ENCODE measurements at places on chromosomes 16 and 17.

DNA sequence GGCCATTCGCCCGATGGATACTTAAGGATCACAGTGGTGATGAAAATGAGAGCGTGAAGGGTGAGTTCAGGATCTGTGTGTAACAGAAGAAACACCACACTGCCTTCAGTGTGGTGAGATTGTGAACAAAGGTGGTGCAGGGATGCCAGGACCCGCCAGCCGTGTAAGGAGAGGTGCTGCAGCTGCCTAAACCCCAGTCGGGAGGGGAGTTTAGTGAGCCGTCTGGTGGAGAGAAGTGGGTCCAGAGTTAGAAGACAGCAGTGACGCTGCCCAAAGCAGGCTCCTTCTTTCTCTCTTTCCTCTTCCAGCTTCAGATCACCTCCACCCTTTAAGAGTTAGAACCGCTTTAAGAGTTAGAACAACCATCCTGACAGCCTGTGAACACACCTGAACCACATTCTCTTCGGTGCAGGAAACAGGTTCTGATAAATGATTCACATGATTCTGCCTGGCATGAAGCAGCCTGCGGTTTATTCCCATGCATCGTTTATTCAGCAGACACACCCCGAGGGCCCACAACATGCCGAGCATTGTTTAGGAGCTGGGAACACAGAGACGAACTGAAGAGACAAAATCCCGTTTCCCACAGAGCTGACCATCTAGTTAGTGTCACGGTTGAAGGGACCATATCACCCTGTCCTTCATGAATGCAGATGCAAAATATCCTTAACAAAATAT, 84.0 kb upstream of the DNAH17 start:
- DNase-seq, result no peak

DNA sequence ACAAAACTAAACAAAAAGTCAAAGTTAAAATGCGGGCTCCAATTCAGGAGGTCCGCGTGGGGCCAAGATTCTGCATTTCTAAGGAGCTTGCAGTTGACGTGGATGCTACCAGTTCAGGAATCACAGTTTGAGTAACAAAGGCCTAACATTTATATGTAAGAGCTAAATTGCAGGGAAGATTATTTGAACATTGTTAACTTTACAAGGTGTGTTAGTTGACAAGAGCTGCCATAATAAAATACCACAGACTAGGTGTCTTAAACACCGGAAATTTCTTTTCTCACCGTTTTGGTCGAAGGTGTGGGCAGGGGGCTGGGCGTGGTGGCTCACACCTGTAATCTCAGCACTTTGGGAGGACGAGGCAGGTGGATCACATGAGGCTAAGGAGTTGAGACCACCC, 24.8 kb upstream of the CMIP start:
- no peak for DNase-seq

DNA sequence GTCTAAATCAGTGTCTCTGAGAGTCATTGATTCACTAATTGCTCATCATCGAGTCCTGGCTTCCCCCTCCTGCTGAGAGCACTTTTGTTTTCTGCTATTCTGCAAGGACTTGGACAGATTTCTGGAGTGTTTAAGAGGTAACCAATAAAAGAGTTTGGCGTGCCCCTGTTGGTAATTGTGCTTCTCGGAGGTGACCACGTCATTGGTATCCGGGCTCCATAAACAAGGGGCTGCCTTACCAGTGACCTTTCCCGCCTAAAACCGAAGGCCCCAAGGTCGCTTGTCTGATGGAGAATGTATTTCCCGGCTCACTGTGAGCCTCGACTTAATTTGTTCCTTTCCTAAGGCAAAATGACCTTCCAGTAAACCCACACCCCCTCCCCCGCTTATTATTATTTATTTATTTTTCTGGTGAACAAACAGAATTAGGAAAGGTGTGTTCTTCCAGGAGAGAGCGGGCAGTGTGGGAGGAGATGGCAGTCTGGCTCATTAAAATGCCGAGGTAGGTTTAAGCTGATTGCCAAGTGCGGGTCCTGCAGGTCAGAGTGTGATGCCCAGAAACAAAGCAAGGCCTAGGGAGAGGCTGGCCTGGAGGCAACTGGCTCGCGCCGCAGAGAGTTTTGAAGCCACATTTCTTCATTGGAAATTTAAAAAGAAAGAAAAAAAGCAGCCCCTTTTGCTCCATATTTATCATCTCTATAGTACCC, 30.2 kb downstream of the MSI2 start:
- DNase-seq, result no peak

- DNase-seq, result no peak
Observed at GRCh38 chr17:59107306-59107670, 608 bp upstream of the TRIM37 start.

- DNase-seq, result no peak
Observed at GRCh38 chr17:47243737-47244598, 9.7 kb upstream of the ITGB3 start.

- DNase-seq, result no peak
Observed at GRCh38 chr17:7111784-7112509, 2.7 kb downstream of the ASGR2 start.

GRCh38 chr16:55328611-55329569, 4.9 kb downstream of the IRX6 start:
- DNase-seq, result no peak

DNA sequence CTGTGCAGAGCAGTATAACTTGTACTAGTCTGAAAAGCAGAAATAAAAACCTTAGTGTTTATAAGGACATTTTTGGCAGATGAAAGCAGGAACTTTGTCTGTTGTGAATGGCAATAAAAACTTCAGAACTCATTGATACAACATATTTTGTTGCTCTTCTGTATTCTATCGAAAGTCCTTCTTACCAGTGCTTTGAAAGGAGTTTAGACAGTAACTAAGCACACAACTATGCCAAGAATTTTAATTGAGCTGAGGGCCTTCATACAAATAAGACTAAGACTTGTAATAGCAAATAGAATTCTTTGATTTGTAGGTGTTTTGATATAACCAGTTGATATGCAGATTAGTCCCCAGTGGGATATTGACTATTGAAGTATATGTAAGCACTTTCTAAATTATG, 308.4 kb downstream of the ZFHX3 start:
- no peak for DNase-seq

DNA sequence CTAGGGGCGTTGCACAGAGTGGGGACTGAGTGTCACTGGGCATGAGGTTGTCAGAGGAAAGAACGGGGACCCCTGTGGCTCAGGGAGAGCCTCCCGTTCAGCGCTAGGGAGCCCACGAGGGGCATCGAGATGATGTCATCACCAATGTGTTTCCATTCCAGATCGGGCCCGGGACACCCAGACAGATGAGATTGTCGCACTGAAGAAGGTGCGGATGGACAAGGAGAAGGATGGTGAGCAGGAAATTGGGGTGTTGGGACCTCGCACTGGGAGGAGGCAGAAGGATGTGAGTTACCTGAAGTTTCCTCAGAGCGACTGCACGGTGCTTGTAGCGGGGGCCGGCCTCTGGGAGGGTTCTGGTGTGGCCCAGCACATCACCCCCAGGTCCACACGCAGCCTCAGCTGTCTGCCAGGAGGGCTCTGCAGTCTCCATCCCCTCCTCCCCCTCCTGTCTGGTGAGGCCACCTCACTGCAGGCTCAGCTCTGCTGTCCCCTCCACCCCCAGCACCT, 4.0 kb downstream of the CDK10 start:
- DNase-seq, result no peak

DNA sequence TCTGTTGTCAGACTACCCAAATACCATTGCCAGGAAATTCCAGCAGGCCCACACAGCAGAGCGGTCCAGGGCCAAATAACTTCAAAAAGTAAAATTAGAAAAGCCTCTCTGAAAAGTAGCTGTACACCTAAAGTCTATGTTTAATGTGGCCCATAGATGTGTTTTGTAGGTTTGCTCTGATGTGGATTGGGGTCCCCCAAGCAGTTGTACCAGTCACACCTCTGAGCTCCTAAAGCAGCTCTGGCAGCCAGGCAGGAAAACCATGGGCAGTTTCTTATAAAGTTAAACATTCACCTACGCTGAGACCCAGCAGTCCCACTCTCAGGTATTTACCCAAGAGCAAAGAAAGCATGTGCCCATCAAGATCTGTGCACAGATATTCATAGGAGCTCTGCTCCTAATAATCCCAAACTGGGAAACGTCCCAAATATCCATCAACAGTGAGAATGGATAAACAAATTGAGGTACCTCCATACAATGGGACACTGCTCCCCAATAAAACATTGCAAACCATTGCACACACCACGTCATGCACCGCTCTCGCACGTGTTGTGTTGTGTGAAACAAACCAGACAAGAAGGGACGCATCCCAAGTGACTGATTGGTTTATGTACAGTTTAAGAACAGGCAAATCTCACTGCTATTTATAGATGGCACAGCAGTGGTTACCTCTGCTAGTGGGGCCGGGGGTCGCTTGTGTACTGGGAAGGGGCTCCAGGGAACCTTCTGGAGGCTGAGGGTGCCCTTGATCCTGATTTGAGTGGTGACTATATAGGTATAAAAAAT, 15.8 kb upstream of the PRM1 start:
- DNase-seq, result no peak

DNA sequence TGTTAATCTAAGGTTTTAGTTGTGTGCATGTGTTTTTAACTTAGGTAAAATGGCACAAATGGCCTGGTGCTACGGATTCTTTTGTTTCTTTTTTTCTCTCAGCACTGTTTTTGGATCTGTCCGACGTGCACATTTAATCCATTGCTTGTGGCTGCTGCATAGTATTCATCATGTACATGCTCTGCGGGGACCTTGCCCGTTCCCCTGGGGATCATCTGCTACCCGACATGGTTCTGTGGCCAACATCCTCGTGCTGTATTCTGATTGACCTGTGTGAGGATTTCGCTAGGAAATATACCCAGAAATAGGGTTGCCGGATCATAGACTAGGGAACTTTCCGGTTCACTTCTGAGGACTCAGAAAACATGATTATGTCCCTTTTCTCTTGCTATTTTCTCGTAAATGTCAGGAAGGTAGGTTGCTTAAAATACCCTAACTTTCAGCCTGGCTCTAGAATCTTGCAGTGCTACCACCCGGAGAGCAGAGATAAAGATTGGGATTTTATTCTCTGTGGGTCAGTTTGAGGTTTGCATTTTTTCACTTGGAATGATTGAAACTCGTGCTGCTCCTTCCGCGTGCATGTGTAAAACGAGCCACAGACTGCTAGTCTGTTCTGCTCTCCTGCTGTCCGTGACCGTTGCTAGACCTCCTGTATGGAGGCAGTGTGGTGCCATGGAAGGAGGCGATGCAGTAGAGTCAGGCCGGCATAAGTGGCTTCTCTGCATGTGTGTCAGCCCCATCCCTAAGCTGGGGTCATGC, 42.9 kb downstream of the LDHD start:
- no peak for DNase-seq

DNA sequence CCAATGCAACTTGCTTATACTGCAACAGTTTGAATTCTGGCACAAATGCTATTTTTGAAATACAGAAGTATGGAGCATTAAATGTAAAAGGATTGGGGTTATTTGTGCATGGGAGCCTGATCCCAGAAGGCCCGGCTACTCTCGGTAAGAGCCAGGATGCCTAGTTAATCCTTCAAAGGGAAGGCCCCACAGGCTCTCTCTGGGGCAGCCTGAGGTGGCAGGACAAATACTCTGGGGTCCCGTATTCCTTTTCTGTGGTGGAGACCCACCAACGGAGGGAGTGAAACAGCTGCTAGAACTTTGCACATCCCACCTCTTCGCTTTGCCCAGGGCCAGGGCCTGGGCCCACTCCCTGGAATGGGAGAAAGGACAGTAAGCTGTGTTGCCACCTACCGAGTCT, 30.4 kb downstream of the ERN1 start:
- no peak for DNase-seq

DNA sequence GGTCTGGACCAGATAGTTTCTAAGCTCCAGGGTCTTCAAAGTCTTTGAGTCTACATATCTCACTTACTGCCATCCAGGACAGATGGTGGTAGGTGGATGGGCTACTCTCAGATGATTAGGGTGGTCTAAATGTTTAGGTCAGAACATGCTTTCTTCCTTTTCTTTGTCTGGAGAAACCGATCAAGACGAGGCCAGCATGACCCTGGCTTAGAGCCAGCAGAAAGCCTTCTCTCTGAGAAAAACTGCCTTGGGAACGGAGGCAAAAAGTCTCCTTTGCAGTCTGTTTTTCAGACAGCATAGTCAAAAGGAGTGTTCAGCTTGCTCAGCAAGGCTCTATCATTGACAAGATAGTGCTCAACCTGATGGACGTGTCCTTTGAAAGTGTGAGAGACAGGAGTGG, 48.8 kb downstream of the SPACA3 start:
- no peak for DNase-seq

- DNase-seq, result peak; percentile 71
Observed at GRCh38 chr17:17812211-17813054, 24.4 kb downstream of the SREBF1 start.

- no peak for DNase-seq
Observed at GRCh38 chr16:77166726-77167125, 24.3 kb upstream of the MON1B start.

- DNase-seq, result no peak
Observed at GRCh38 chr17:2195729-2196128, 107.9 kb downstream of the SMG6 start.

GRCh38 chr16:85185303-85186100, 73.2 kb upstream of the CIBAR2 start:
- no peak for DNase-seq

GRCh38 chr16:9048302-9048700, 43.1 kb upstream of the HAPSTR1 start:
- no peak for DNase-seq

- DNase-seq, result peak; percentile 79
Observed at GRCh38 chr17:4948931-4949320, 596 bp upstream of the PFN1 start.

GRCh38 chr16:31427441-31428278, 500 bp downstream of the COX6A2 start:
- peak; percentile 77 for DNase-seq

DNA sequence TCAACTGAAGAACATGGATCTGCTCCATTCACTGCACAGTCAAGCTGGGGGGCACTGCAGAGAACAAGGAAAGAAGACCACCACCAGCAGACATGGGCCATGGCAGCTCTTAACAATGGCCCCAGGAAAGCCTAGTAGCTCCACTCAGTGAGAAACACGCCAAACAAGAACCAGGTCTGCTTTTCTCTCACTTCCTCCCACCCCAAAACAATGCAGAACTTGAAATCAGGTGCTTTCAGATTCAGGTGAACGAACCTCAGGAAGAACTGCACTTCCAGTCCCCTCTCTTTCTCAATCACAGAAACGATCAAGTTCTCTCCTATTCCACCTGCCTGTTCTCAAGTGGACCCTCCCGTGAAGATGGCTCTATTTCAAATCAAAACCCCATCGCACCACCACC, 155.6 kb downstream of the GRIN2A start:
- DNase-seq, result no peak

DNA sequence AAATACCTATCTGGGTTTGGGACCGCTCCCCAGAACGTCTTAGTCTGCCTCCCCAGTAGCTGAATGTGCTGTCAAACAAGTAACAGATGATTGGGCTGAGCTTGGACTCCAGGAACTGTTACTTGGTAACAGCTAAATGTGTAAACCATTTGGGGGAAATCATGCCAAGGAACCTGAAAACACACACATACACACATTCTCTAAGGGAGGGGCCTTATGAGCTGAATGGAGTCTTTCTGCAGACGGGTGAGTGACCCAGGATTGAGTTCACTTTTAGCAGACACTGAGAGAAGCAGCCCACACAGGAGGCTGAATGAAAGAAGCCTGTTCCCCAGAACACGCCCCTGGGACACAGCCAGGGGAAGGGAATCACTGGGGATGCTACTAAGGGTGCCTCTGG, 1.6 kb downstream of the ACLY start:
- no peak for DNase-seq
